ENCODE measurements at places on chromosomes 6 and 20. TPM values are rescaled to one million over a fixed set of nuclear protein-coding genes. Genes with fewer than 3 reads are reported as not detected.

PLCB4 gene
- polyA plus RNA-seq: not detected

ADGB gene
- polyA plus RNA-seq: not detected

GRM4 gene
- not detected for polyA plus RNA-seq

SMLR1 gene
- not detected for polyA plus RNA-seq

ALDH5A1 gene
- 0.17 TPM for polyA plus RNA-seq

ARFGAP1 gene
- 14.1 TPM for polyA plus RNA-seq

CST3 gene
- polyA plus RNA-seq: 1,459 TPM

BPIFB4 gene
- not detected for polyA plus RNA-seq

ZNF311 gene
- 0.05 TPM for polyA plus RNA-seq

STX11 gene
- 372 TPM for polyA plus RNA-seq

MEP1A gene
- 0.07 TPM for polyA plus RNA-seq

TBC1D32 gene
- polyA plus RNA-seq: 0.23 TPM

BMP6 gene
- polyA plus RNA-seq: not detected

NOX3 gene
- not detected for polyA plus RNA-seq

RBM12 gene
- 30.4 TPM for polyA plus RNA-seq

IMPG1 gene
- polyA plus RNA-seq: not detected

PHF1 gene
- 3.5 TPM for polyA plus RNA-seq

BRPF3 gene
- polyA plus RNA-seq: 1.1 TPM

BTN3A1 gene
- 25.1 TPM for polyA plus RNA-seq

RHAG gene
- polyA plus RNA-seq: not detected

WDR27 gene
- 12.8 TPM for polyA plus RNA-seq

OPRM1 gene
- not detected for polyA plus RNA-seq

DPPA5 gene
- polyA plus RNA-seq: not detected

ANKEF1 gene
- polyA plus RNA-seq: 0.03 TPM

DUSP22 gene
- 107 TPM for polyA plus RNA-seq

SUMO4 gene
- polyA plus RNA-seq: not detected

CD24 gene
- polyA plus RNA-seq: 0.46 TPM

ADGRG6 gene
- polyA plus RNA-seq: 0.06 TPM

HDGFL1 gene
- polyA plus RNA-seq: not detected

SLC18B1 gene
- polyA plus RNA-seq: 24.8 TPM

BMP2 gene
- polyA plus RNA-seq: not detected

MLIP gene
- polyA plus RNA-seq: not detected

GABRR1 gene
- not detected for polyA plus RNA-seq

Data from CD14-positive monocyte (primary cell).